ENCODE measurements at places on chromosomes 13 and 19. TPM values are rescaled to one million over a fixed set of nuclear protein-coding genes. Genes with fewer than 3 reads are reported as not detected.

The ATP4A gene
- total RNA-seq = not detected

The NDFIP2 gene
- 25.0 TPM for total RNA-seq

The MADCAM1 gene
- total RNA-seq = 0.40 TPM

The CGB3 gene
- total RNA-seq = not detected

The CLIP3 gene
- total RNA-seq = 0.95 TPM

The PIH1D1 gene
- 93.5 TPM for total RNA-seq

The IGFL1 gene
- 3.8 TPM for total RNA-seq

The SPACA4 gene
- total RNA-seq = not detected

Data from A549 treated with ZK216348 at 1 μM for 4 hours (cell line).